Stimulated activated naive B cell treated with anti-CD40 and anti-IgM and Interleukin-4, amounts not matched to agents 10 μg/mL and 1 μg/mL and 100 μg/mL, for 72 hours (primary cell): ENCODE measurements at places on chromosomes 2 and 18.

GRCh38 chr2:237929979-237930378 lies 36.8 kb upstream of the UBE2F start:
- no peak for DNase-seq
- H3K27ac ChIP-seq: peak overlapping the region; percentile 39

GRCh38 chr2:234620018-234620417 lies 123.1 kb upstream of the ARL4C start:
- no peak for DNase-seq
- no peaks in the 10 kb centered on the region for H3K36me3 ChIP-seq
- peaks cover 28% of the 10 kb centered on the region for H3K4me1 ChIP-seq
- no peak overlapping the region for H3K4me3 ChIP-seq

GRCh38 chr2:171574149-171574795 lies 52.0 kb downstream of the CYBRD1 start:
- peaks cover 4% of the 10 kb centered on the region for H3K27me3 ChIP-seq
- H3K36me3 ChIP-seq: no peaks in the 10 kb centered on the region
- H3K4me1 ChIP-seq: peaks cover 5% of the 10 kb centered on the region
- peak; percentile 75 for DNase-seq

- H3K4me3 ChIP-seq: no peak overlapping the region
- no peak for DNase-seq
- H3K36me3 ChIP-seq: peaks cover 25% of the 10 kb centered on the region
- no peaks in the 10 kb centered on the region for H3K27me3 ChIP-seq
- no peak overlapping the region for H3K27ac ChIP-seq
Observed at GRCh38 chr2:84838434-84839145, 42.3 kb downstream of the TRABD2A start.

DNA sequence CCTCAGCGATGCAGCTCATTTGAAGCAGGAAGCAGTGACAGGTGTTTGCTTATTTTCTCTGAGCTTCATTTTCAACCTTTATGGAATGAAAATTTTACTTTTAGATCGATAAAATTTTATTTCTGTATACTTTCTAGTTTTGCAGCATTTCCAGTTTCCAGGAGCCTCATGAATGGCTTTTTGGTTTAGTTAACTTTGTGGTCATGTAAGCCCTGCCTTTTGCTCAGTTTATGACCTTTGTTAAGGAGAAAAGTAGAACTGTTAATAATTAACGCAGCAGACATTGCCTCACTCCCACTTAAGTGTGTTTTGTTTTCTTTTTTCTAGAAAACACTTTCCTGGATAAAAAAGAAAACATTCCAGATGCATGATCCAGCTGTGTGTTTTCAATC lies 4.4 kb upstream of the FARP2 start:
- no peak overlapping the region for H3K27ac ChIP-seq
- DNase-seq: no peak
- H3K4me3 ChIP-seq: no peak overlapping the region
- peaks cover 16% of the 10 kb centered on the region for H3K4me1 ChIP-seq
- no peaks in the 10 kb centered on the region for H3K27me3 ChIP-seq
